NT2/D1 (cell line): ENCODE measurements at places on chromosomes 7 and 10.

GRCh38 chr10:13632884-13633440, 46.2 kb downstream of the PRPF18 start:
- no peak for DNase-seq

- DNase-seq = no peak
Measured at GRCh38 chr10:97328646-97329453, 5.7 kb downstream of the FRAT2 start.

DNA sequence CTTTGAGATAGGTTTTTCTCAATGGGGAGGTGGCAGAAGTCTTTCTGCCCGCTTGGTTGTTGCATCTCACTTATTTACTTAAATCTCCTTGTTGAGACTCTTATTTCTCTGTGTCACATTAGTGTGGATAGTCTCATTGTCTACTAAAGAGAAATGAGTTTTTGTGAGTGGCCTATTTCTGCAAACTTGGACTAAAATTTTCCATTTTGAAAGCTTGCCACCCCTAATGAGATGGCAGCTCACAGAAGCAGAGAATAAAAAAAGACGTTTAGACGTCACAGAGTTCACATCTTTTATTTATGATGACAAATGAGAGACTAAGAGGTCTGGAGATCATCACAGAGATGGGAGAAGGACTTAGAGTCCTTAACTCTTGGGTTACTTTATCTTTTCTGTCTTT, 262.7 kb upstream of the PHYHIPL start:
- no peak for DNase-seq

- no peak for DNase-seq
Measured at GRCh38 chr7:76512941-76513816, 2.8 kb downstream of the UPK3B start.

- DNase-seq = no peak
Measured at GRCh38 chr10:98308669-98309365, 40.8 kb upstream of the LOXL4 start.
